KBM-7 (cell line): ENCODE measurements at places on chromosomes 7 and 10.

DNA sequence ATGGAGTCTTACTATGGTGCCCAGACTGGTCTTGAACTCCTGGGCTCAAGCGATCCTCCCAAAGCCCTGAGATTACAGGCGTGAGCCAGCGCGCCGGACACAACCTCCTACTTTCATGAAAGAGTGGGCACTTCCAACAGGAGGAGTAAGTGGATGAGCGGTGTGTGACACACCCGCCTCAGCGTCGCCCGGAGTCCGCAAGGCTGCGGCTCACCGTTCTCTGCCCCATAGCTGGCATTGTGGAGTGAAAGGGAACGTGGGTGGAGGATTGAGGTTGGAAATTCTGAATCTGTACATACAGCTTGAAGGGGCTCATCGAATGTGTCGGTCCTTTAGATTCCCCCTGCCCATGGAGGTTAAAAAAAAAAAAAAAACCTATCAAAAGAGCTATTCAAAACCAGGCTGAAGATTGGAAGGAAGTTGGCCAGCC lies 524 bp upstream of the PRXL2A start:
- no peak for DNase-seq

GRCh38 chr10:115049318-115049717 lies 43.8 kb upstream of the ATRNL1 start:
- no peak for DNase-seq

DNA sequence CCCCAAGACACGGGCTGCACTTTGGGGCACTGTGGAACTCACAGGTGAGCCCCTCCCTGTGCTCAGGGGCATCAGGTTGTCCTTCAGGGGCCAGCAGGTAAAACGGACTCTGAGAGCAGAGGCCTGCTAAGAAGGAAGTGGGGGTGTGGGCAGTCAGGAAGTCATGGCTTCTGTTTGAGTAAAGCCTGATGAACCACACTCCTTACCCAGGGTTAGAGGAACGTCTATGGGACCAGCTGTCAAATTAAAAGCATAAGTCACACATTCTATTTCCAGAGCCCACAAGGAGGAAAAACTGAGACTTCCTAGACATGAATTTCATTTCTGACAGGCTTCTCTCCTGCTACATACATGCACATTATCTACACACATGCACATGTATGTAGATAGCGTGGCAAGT lies 616.4 kb downstream of the SDK1 start:
- DNase-seq: no peak

- no peak for DNase-seq
Measured at GRCh38 chr10:126454045-126454751, 65.9 kb upstream of the ADAM12 start.

- no peak for DNase-seq
Measured at GRCh38 chr10:77629775-77630506, 7.7 kb downstream of the KCNMA1 start.

- DNase-seq: no peak
Measured at GRCh38 chr10:31867646-31868045, 61.0 kb downstream of the ARHGAP12 start.

DNA sequence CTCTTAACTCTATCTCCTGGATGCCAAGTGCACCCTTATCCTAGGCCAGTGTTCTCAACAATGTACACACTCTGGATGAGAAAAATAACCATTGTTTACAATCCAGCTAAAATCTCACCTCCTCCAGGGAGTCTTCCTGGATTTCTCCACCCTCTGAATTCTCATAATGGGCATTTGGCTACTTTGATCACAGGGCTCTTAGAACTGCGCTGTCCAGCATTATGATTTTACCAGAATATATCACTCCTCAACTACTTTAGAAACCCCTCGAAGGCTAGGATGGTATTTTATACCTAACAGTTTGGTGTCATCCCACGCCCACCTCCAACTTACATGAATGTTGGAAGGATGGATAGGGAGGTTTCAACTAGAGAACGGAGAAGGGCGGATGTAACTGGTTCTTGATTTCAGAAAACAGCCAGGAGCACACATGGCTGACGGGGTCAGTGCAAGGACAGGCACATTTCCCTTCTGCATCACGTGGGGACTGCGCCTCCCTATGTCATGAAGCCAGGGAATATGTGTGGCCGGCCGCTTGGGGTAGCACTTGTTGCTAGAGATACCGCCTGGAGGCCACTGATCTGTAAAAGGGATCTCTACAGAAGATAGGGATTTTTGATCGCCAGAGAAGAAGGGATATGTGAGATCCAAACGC lies 1.2 kb upstream of the ATP6V0E2 start:
- peak; percentile 76 for DNase-seq

DNA sequence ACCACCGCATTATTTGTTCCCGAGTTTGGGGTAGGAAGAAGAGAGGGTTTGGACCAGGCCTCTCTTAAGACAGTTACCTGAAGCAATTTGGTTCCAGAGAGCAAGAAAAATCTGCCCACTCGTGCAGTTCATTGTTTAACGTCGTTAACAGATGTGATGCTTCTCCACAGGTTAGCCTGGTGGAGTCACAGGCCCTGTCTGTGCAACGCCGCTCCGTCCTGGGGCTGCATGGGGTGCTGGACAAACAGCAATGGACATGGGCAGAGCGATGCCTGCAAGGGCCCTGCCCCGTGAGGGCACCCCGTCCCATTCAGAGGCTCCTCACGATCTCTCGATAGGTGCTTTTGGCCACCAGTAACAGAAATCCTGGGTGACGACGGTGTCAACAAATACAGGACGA lies 9.7 kb downstream of the FOXL3 start:
- DNase-seq: no peak

GRCh38 chr7:150311146-150311545 lies 12.0 kb upstream of the LRRC61 start:
- DNase-seq: no peak

DNA sequence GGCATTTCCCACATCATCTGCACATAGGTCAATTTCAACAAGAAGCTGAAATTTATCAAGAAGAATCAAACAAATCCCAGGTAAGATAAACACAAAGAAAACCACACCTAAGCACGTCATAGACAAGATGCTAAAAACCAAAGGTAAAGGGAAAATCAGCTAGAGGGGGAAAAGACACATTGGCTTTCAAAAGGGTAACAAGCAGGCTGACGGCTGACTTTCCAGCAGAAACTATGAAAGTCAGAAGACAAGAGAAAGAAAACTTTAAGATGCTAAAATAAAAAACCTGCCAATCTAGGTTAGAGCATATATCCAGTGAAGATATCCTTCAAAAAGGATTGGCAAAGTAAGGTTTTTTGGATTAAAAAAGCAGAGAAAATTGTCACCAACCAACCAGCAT lies 59.9 kb upstream of the RHEB start:
- DNase-seq: no peak

GRCh38 chr7:44311561-44312495 lies 13.6 kb downstream of the CAMK2B start:
- DNase-seq: no peak

- no peak for DNase-seq
Measured at GRCh38 chr7:42315103-42315502, 78.1 kb upstream of the GLI3 start.

DNA sequence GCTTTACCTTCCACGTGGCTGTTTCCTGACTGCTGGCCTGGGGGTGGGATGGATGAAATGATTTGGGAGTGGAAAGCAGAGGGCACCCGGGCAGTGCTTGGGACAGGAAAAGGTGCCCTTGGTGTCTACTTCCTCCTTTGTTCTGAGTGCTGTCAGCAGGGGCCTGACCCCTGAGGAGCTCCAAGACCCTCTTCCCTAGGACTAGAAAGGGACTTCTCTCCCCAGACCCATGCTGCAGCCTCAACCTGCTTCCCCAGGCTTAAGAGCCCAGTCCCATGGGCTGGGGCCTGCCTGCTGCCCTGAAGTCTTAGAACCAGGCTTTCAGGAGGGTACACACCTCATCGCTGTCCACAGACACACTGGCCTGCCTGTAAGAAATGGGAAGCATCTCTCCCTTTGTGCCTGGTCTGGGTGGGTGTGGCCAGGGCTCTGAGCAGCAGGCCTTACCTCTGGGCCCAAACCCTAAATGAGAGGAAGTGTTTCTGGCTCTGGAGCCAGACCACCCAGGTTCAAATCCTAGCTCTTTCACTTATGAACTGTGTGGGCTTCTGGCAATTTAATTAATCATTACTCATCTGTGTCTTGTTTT lies 12.9 kb downstream of the CDH23 start:
- DNase-seq: no peak

DNA sequence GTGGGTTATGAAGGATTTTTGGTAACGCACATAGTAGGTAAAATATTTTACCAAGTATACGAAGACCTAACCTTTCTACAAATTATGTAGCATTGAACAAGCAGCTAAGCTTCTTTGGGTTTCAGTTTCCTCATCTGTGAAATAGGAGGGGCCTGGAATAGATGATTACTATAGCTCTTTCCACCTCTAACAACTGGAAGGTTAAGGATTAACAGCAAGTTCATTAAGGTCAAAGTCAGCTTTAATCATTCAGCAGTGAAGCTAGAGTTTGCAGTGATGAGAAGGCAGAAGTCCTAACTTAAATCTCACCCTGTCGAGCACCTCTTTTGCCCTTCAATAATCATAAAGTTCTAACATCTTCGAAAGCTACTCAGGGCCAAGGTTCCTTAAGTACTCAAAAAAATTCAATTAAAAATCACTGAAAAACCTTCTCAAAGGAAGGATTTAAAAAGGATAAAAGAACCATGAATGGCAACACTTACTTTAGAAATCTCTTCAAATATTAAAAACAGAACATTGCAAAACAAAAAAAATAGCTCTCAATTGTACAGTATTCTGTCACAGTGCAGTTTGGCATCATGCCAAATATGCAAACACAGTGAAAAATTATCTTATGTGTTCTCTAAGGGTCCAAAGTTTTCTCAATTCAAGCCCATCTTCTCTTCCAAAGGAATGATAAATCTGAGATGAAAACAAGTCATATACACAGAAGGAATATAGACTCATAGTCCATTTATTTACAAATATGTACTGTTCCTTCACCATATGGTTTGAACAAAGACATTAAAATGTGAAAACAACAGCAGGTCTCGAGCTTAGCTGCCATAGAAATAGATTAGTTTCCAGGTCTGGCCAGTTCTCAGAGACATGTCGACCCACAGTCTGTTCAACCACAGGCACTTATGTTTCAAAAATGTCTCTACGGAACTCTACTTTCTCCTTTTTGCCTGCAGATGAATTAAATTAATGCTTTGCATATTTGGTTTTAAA lies 152.0 kb upstream of the SLC13A1 start:
- no peak for DNase-seq

DNA sequence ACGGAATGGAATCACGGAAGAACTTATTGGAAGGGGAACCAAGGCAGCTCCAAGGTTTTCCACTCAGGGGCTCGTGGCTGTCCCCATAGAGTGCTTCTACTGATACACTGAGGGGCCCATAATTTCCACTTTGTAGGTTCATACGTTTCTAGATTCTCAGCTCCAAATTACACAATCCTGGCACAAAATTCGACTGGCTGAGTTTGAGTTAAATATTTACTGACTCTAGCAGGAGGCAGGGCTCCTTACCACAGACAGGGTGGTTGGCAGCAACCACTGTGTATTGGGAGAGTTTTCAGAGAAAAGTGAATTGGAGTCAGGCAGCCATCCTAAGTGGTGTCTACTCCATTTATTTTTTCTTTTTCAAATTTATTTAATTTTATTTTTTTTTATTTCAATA lies 55.4 kb upstream of the SEC61G start:
- no peak for DNase-seq

DNA sequence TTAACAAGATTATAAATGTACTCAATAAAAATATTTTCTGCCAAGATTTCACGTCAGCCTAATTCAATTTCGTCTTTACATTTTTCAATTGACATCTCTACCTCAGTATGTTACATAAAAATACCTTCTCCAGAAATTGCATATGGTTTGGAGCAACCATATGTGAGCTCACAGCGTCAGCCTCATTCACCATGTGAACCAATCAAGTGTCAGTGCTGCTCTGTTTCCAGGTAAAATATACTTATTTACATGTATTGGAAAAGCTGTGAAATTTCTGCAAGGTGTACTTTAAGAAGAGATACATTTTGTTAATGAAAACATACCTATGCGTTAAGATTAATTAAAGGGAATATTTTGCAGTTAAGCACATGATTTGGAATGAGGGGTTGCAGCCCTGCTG lies 110.7 kb upstream of the PRSS1 start:
- DNase-seq: no peak

DNA sequence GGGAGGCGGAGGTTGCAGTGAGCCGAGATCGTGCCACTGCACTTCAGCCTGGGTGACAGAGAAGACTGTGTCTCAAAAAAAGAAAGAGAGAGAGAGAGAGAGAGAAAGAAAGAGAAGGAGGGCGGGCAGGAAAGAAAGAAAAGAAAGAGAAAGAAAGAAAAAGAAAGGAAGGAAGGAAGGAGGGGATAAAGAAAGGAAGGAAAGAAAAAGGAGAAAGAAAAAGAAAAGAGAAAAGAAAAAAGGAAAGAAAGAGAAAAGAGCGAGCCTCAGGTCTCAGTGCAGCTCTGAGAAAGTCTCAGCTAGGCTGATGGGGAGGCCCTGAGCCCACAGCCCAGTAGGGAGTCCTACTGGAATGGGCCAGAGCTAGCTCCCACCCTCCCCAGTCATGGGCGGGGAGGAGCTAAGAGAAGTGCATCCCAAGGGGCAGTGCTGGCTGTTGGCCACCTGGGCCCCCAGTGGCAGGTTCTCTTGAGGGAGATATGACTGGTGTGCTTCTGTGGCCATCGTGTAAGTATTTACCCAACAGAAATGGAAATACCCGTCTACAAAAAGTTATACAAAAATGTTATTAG lies 69.3 kb downstream of the ABRAXAS2 start:
- DNase-seq: no peak

DNA sequence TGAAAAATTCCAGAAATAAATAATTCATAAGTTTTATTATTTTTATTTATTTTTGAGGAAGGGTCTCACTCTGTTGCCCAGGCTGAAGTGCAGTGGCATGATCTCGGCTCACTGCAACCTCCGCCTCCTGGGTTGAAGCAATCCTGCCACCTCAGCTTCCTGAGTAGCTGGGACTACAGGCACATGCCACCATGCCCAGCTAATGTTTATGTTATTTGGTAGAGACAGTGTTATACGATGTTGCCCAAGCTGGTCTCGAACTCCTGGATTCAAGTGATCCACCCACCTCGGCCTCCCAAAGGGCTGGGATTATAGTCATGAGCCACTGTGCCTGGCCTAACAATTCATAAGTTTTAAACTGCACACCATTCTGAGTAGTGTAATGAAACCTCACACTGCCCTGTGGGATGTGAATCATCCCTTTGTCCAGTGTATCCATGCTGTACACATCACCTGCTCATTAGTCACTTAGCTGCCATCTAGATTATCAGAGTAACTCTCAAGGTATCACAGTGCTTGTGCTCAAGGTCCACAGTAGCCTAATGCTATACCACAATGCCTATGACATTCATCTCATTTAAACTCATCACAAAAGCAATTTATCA lies 17.9 kb downstream of the RTKN2 start:
- DNase-seq: no peak

DNA sequence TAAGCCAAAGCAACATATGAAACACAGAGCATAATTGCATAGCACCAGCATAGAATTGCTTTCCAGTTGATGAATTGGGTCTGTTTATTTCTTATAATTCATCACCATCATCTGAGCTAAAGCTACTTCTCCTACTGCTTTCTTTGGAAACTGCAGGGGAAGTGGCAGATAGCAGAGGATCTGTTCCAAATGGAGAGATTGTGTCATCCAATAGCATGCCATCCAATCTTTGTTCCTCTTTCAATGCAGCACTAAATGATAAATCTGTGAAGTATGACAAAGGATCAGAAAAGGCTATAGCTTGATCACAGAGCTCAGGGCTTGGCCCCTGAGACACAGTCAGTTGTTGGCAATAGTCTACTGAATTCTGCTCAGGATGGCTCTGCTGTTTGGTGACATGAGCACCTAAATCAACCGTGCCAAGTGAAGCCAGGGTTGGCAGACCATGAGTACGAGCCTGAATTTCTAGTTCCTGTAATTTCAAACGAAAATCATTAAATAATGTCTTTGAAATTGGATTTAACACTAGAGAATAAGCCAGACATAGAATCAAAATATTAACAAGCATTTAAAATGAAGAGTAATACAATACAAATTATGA lies 90.0 kb downstream of the TFEC start:
- peak; percentile 50 for DNase-seq
